ENCODE measurements at places on chromosomes 13 and 19.

GRCh38 chr13:83549671-83550070 is 332.6 kb downstream of the SLITRK1 start:
- DNase-seq, result no peak

GRCh38 chr13:91304741-91305140 is 42.7 kb upstream of the MIR17HG start:
- no peak for DNase-seq

DNA sequence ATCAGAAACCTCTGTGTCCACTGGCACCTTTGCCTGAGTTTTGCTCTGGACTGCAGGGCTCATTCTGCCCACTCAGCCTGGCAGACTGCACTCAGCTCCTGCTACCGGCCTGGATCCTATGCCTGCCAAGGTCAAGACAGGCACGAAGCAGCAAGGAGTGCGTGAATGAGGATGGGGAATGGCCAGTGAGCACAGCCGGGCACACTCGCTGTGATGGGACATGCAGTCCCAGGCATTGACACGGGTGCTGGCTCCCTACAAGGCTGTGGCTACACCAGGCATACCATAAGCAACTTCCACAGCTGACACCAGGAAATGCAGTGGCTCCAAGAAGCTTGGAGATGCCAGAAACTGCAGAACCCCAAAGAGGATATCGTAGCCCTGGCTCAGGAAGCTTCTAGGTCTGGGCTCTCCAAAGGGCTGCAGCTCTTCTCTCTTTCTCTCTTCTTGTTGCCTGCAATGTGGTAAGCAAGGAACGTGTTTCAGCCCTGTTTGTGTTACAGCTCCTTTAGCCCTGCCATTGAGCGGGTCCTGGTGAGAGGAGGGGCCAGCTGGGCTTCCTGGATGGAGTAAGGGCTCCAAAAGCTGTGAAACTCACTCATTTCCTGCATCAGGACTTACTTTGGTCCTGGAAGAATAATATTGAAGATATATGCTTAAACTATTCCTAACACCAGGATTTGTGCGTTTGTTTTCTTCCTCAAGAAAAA is 832.6 kb upstream of the SLITRK5 start:
- no peak for DNase-seq

GRCh38 chr13:35136585-35136984 is 194.5 kb downstream of the NBEA start:
- DNase-seq, result no peak

DNA sequence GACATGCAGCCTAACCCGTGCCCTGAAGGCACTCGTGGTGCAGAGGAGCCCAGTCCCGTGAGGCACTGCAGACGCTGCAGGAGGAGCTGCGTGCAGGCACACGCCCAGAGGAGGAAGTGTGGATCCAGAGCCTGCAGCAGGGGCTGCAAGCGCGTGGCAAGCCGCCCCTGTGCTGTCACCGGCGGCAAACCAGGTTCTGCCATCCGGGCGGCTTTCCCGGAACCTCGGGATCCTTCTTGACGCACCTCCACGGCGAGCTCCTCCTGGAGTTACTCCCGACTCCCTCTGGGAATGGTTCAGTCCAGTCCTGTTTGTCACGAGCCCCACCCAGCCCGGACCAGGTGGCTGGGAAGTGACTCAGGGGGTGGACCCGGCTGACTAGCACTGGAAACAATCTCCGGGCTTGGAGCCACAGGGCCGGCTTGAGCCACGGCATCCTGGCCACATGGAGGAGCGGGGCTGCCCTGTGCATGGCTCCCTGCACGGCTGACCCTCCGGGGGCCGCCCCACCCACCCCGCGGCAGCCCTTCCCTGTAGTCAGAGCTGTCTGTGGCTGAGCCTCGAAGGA is 10.2 kb downstream of the DPP9 start:
- DNase-seq, result peak; percentile 93
